Activated T-helper 1 cell treated with anti-CD3 and anti-CD28 coated beads, Interleukin-2, amount 50 U/mL, for 16 hours (primary cell): ENCODE measurements at places on chromosomes 2 and 18.

DNA sequence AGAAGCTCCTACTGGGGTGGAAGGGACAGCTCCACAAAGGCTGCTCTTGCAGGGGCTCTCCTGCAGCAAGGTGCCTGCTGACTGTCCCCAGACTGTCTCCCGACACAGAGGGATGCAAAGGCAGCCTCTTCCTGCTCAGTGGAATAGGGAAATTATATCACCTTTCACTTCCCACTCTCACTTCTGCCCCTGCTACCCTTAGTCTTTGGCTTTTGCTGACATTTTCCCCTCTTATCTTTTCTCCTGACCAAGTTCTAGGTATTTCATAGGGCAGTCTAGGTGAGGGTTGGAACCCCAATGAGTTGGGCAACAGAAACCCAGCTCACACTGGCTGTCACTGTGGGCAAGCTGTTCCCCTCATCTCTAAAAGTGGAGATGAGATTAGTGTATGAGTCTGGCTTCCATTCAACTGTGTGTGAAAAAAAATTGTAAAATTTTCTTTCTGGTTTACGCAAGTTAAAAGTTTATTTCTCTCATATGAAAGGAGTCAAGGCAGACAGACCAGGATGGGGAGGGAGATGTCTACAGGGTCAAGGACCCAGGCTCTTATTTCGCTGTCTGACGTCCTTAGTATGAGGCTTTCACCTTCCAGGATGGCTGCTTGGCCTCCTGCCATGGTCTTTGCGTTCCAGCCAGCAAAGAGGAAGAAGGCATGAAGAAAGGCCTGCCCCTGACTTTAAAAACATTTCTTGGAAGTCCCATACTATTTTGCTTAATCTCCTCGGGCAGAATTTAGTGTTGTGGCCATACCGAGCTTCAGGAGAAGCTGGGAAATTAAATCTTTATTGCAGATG, 7.5 kb upstream of the MOCOS start:
- no peak for DNase-seq

GRCh38 chr2:30298302-30298701, 67.0 kb downstream of the LBH start:
- DNase-seq: no peak

- no peak for DNase-seq
Measured at GRCh38 chr2:227323818-227324217, 1.2 kb upstream of the MFF start.

DNA sequence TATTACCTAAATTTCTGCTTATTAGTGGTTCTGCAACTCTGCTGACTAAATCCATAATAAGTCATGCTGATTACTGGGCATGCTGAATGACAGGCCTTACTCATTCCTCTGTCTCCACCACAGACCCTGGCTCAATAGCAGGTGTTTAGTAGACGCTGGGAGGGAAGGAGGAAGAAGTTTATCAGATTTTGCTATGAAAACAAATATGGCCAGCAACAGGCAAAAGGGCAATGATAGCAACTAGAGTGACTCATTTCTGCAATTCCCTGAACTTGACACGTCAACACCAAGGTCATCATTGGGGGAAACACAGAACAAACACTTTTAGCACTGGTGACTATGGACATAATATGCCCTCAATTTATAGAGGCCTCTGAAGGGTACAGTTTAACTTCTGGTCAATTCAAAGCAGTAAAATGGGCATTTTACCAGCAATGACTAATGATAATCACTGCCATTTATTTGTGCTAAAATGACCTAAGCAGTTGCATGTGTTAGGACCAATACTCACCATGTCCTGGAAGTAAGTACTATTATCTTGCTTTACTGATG, 35.2 kb downstream of the TMEM163 start:
- DNase-seq: no peak

- no peak for DNase-seq
Measured at GRCh38 chr2:80437959-80438358, 133.4 kb upstream of the LRRTM1 start.

DNA sequence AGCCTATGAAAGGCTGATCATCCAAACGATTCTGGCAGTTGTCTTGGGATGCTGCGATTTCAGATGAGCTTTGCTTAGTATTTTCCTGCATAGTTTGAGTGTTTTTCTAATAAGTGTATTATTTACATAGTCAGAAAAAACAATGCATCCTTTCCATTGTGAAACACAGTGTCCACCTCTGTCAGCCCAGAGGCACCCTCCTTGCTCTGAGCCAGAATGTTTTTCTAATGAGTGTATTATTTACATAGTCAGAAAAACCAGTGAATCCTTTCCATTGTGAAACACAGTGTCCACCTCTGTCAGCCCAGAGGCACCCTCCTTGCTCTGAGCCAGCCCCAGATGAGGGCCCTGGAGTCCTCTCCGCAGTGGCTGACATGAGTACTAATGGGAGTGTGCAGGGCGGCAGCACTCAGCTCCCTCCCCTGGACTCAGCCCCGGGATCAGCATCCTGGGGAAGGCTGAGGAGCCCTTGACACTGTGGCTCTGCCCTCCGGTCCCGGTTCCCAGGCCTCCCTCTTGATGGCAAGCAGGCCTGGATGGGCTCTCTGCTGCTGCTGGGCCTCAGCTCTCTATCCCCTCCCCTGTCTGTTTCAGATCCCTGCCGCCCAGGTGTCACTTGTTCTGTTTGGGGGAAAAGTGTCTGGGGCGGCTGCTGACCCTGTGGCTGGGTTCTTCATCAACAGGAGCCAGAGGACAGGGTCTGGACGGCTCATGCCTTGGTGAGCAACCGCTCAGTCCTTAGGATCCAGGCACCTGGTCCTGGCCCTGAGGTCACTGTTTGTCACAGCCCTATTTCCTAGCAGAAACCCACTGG, 5.9 kb downstream of the MFSD2B start:
- DNase-seq: no peak

DNA sequence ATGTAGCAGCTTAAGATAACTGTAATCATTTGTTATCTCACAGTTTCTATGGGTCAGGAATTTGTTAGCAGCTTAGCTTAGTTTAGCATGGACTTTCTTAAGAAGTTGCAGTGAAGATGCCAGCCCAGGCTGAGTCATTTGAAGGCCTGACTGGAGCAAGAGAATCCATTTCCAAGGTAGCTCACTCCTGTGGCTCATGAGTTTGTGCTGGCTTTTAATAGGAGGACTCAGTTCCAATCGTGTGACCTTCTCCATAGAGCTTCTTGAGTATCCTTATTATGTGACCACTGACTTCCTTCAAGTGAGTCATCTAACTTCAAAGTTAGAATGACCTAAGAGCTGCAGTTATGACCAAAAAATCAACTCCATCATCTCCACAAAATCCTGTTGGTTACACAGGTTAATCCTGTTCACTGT, 1.4 kb downstream of the GPATCH11 start:
- no peak for DNase-seq

DNA sequence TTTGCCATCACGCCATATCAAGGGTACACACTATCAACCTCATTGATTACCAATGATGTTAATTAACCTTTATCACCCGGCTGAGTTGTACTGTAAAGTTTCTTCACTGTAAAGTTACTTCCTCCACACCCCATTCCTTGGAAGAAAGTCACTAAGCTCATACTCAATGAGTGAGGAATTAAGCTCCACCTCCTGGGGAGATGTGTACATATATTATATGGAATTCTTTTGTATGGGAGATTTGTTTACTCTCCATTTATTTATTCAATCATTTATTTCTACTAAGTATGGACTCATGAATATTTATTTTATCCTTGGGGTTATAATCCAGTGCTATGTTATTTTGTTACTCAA, 56.8 kb downstream of the C2orf74 start:
- DNase-seq: no peak
